GM12865 (cell line): ENCODE measurements at places on chromosomes 7 and 10.

- peak; percentile 73 for DNase-seq
These were observed at the start of gene ZC3HAV1L for GRCh38 chr7:139035586-139036353. Gene ZC3HAV1L, minus strand, starts transcription at chr7:139036042. Its CDS starts 25 bp downstream, at chr7:139036017.

- DNase-seq: no peak
These were observed 16.4 kb upstream of the PSMG3 start for GRCh38 chr7:1586126-1586826.

DNA sequence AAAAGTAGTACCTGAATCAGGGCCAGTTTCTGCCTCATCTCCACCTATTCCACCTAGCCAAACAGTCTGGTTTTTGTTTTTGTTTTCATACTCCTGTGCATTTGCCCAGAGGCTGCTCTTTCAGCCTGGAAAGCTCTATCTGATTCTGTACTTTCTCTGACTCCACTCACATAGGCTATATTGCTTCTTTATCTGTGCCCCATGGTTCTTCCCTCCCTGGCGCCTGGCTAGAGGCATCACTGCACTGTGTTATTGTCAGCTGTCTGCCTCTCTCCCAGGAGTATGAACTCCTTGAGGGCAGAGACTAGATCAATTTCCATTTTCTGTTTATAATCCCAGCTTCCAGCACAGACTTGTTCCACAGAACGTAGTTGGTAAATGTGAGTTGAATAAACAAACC, 5.1 kb upstream of the LMOD2 start:
- DNase-seq: no peak

DNA sequence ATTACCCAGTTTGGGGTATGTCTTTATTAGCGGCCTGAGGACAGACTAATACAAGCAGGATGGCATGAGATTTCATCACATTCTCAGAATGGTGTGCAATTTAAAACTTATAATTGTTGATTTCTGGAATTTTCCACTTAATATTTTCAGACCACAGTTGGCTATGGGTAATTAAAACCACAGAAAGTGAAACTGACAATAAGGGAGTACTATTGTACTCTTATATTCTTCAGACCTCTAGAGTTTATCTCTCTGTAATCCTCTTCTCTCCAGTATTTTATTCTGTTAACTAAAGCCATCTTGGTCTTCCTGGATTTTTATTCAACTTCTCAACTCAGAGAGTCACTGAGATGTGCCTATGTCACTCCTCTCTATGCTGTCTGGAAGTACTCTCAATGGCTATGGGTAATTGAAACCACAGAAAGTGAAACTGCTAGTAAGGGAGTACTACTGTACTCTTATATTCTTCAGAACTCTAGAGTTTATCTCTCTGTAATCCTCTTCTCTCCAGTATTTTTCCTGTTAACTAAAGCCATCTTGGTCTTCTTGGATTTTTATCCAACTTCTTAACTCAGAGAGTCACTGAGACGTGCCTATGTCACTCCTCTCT, 118.3 kb downstream of the PPP1R17 start:
- peak; percentile 12 for DNase-seq

GRCh38 chr10:24897326-24897926, 55.0 kb downstream of the PRTFDC1 start:
- DNase-seq: no peak

- DNase-seq: no peak
These were observed 944 bp downstream of the RHBDD2 start for GRCh38 chr7:75879771-75880184.

GRCh38 chr7:40777730-40778312, 643.0 kb downstream of the SUGCT start:
- no peak for DNase-seq

DNA sequence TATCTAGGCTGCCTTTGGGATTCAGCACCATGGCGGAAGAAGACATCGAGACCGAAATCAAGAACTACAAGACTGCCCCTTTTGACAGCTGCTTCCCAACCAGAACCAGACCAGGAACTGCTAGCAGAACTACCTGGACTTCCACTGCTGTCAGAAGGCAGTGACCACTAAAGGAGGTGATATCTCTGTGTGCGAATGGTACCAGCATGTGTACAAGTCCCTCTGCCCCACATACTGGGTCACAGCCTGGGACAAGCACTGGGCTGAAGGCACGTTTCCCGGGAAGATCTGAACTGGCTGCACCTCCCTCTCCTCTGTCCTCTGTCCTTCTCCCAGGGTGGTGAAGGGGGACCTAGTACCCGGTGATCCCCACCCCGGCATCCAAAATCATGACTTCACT, 25.6 kb upstream of the PDIA4 start:
- no peak for DNase-seq

DNA sequence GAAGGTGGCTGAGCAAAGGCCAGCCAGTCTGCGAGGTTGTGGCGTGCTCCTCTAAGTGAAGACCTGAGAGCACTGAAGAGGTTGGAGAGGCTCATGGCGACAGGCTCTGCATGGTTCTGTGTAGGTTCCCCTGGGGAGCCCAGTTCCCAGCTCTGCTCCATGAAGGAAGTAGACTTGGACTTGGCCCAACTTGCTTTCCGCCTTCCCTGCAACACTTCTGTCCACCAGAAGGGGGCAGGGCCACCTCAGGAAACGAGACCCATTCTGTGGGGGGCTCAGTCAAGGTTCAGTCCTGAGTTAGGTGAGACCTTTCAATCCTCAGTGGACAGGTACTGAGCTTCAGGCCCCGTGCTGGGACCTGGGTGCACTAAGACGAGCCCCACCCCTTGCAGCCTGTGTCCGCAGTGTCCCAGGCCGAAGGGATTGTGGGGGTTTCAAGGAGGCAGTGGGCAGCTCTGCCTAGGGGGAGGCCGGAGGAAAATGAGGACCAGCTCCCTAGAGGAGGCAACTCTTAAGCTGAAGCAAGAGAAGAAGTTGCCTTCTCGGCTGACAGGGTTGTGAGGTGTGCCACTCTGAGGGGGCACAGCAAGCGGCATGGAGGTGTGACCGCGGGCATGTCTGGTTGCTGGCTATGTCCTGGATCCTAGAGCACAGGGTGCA, 15.0 kb upstream of the PCBD1 start:
- peak; percentile 37 for DNase-seq

- DNase-seq: peak; percentile 13
These were observed 50.6 kb upstream of the IL6 start for GRCh38 chr7:22676385-22676784.

GRCh38 chr7:27088002-27088922, 7.5 kb downstream of the HOXA1 start:
- DNase-seq: no peak

- DNase-seq: no peak
These were observed 12.0 kb upstream of the NRCAM start for GRCh38 chr7:108468246-108468645.

GRCh38 chr7:28297801-28298459, 114.4 kb upstream of the CREB5 start:
- DNase-seq: peak; percentile 29

GRCh38 chr10:77784856-77785255, 141.7 kb downstream of the DLG5 start:
- no peak for DNase-seq

DNA sequence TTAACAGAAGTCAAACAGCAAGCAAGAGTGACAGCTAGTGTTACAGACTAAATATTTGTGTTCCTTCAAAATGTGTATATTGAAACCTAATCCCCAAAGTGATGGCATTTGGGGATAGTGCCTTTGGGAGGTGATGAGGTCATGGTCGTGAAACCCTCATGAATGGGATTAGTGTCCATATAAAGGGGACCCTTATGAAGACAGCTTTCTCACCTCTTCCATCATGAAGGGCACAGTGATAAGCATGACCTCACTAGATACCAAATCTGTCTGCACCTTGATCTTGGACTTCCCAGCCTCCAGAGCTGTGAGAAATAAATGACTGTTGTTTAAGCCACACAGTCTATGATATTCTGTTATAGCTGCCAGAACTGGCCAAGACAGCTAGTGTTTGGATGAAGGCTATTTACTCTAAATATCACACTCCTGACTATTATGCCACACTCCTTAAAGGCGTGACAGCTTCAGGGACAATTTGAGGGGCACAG, 235.7 kb upstream of the TMEM72 start:
- DNase-seq: no peak

DNA sequence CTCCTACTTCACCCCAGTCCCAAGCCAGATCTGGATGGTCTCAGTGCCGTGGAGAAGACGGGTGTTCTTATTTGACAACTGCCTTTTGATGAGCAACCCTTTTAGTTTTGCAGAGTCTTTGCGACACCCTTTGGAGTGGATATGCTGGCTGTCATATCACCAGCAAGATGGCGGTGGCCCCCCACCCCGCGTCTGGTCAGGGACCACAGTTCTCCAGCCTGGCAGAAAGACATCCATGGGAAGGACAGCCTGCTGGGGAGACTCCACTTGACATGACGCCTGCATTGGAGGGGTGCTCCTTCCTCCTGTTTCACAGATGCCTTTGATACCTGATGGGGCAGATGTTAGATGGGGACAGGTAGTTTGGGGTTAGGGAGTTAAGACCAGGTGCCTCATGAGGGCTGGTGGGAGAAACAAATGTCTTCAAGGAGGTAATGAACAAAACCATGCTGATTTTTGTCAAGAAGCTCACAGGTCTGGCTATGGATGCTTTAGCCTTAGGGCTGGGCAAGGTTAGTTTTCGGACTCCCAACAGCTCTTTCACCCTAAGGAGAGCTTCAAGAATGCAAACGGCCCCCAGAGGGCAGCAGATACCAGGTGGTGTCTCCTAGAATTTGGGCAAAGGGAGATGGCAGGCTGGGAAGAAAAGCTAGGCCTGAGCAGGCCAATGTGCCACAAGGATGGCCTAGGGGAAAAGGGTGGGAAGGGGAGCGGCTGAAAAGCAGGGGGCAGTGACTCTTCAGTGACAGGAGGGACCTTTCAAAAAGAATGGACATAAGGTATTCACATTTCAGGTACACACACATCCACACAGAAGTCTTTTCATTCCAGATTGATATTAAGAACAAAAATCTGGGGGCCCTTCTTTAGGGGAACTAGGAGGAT, 95.2 kb downstream of the CLEC2L start:
- peak; percentile 31 for DNase-seq

DNA sequence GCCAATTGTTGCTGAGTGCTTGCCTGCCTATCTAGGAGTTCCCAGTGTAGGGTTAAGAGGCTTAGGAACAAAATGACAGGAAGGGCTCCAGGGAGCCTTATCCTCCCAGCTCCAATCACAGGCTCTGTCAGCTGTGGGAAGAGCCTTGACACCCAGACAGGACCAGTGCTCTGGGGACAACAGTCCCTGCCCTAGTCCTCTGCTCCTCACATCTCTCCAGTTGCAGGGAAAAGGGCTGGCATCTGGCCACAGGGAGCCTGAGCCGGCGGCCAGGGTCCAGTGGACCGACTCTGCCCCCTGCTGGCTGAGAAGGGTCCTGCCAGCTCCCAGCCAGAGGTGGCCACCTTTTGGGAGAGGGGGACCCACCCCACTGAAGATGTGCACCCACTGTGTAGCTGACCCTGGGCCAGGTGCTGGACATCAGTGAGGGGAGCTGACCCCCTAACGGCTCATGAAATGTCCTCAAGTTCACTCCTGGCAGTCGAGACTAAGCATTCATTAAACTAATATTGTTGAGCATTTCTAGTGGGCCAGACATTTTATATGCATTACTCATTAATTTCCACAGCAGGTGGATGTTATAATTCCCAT, 17.6 kb downstream of the DNAJB12 start:
- DNase-seq: peak; percentile 63

GRCh38 chr7:628402-628763, 98.1 kb upstream of the DNAAF5 start:
- no peak for DNase-seq

DNA sequence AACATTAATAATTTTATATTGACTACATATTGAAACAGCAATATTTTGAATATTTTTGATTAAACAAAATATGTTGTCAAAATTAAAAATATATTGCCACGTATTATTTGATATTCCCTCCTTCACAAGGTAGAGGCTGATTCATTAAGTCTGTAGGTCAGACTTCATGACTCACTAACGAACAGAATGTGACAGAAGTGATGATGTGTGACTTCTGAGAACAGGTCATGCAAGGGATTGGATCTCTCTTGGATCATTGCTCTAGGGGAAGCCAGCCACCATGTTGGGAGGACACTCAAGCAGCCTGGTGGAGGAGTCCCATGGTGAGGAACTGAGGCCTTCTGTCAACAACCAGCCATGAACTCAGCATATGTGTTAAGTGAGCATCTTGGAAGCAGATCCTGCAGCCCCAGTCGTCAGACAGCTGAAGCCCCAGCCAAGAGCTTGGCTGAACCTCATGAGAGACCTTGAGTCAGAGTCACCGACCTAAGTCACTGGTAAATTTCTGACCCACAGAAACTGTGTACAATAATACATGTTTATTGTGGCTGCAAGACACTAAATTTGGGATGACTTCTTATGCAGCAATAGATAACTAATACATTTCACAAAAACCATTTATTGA, 66.6 kb downstream of the HTR5A start:
- DNase-seq: no peak

- DNase-seq: peak; percentile 41
These were observed 111.8 kb upstream of the GPR141 start for GRCh38 chr7:37571806-37572205.
